ENCODE measurements at places on chromosomes 11 and 22.
A peak's percentile ranks its signal among the peaks of the same experiment; 100 is the strongest.

DNA sequence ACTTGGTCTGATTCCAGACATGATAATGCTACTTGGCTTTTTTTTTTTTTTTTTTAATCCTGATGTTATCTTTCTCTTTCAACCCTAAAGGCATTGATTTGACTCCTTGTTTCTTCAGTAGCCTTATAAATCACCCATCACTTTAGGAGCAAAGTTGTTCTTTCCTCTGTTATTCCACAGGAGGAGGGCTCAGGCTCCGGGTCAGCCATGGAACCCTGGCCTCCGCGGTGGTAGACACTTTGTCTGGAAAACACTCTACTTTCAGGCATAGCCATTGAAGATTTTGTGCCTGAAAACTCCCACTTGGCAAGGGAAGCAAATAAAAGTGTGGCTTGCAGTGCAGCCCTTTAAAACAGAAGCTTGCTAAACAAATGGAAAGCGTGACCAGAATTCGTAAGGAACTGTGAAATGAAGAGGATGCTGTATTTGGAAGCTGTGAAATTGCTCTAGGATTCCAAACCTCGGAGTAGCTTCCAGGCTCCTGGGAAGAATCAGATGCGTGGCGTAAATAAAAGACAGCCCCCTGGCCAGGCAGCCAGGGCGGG is 44.9 kb downstream of the ARHGAP8 start:
- no peak for DNase-seq

DNA sequence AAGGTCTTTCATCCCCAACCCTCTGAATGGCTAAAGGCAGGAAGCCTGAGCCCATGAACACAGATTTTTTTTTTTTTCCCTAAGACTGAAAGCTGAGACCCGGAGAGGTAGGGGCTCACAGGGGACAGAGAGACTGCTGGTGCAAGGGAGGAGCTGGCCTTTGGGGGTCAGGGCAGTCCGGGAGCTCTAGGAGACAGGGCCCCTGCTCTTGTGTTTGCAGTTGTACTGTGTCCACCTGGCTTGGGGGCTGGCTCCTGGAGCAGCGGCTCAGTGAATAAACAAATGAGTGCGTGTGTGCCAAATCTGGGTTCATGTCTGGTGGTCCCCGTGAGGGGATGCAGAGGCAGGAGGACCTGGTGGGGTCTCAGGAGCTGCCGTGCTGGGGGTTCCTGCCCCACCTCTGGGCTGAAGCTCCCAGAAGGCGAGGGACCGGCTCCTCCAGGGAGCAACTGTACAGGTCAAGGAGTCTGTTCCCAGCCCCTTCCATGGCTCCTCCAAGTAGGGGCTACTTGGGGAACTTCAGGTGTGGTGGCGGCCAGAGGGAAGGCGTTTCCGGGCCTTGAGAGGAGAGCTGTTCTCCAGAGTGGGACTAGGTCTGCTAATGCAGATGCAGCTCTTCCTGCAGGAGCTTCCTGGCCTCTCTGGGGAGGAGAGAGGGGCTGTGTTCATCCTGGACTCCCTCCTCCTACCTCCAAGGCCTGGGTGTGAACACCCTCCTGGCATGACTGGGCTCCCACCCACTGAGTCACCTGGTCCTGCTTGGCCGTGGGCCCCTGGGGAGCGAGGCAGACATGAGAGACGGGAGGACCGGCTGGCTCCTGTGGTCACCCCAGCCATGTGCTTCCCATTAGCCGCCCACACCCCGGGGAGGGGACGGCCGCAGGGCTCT is 57.6 kb downstream of the FBXO7 start:
- DNase-seq: no peak

DNA sequence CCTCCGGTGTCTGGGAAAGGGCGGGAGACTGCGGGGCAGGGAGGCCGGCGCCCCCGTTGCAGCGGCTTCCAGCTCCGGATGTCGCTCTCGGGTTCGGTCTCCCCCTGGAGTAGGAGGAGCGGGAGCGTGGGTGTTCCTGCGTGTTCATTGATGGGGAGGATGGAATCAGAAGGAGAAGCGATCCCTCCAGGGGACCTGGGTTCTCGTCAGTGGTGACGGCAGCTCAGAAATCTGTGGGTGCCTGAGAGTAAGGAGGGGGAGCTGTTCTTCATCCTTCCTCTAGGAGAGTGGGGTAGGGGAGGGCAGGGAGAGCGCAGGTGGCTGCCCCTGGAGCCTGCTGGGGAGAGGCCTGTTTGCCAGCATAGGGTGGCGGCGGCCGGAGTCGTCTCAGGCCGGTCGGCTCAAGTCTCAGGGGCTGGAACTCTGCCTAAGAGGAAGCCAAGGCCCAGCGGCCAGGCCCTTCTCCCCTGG is 1.1 kb downstream of the UBASH3B start:
- DNase-seq: peak; percentile 20

GRCh38 chr11:76673176-76674142 is 2.9 kb upstream of the LRRC32 start:
- no peak for DNase-seq

DNA sequence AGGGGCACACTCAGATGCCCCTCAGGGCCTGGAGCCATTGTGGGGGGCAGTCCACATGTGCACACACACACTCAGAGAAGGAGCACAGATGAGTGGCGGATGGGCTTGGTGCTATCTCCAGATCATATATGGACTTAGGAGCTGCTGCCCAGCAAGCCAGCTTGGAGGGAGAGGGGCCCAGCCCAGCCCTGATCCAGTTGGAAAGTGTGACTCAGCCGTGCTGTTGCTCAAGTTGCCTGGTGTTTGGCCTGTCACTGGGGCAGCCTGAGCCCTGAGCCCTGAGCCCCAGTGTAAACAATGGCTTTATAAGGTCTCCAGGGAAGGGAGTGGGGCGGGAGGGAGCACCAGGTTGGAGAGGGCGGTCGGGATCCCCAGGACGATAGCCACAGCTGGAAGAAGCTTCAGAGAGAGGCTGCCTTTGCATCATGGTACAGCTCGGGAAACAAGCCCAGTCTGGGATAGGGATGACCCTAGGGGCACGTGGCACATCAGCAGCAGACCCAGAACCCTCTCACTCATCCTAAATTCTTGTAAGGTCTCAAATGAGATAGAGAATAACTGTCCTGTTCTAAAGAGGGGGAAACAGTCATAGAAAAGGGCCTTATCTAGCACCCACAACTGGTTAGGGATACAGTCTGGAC is 4.8 kb downstream of the SELENOM start:
- no peak for DNase-seq

DNA sequence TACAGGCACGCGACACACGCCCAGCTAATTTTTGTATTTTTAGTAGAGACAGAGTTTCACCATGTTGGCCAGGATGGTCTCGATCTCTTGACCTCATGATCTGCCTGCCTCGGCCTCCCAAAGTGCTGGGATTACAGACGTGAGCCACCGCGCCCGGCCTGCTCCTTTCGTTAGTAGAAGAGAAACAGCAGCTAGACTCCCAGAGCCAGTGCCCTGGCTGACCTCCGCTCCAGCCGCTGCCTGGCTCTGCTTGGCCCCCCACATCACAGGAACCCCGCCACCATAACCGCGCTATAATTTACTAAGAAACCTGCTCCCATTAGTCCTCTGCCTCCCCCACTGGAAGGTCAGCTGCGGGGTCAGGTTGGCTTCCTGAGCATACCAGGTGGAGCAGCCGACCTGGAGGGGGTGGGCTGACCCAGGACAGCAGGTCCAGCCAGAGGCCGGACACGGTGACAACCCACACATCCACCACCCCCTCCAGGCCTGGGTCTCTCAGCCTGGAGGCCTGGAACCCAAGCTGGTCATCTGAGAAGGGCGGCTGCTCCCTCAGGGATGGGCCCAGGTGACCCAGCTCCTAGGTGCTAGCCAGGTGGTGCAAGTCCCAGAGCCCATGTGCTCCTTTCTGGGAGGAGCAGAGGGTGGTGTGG is 7.5 kb upstream of the POLDIP3 start:
- DNase-seq: no peak

DNA sequence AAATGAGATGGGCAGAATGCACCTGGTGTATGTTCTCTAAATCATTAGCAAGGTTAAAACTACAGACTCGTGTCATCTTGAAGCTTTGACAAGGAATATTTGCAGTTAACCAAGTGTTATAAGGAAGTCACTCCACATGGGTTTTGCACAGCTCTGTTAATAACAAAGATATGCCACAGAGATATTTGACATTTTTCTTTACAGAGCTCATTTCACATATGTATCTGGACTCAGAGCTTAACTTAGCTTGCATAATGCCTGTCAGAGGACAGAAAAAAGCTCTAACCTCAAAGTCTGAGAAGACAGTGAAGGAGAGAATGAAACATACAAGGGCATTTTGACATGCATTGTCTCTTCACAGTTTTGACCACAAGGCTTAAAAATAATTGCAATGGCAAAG is 105.5 kb downstream of the C11orf87 start:
- DNase-seq: no peak

DNA sequence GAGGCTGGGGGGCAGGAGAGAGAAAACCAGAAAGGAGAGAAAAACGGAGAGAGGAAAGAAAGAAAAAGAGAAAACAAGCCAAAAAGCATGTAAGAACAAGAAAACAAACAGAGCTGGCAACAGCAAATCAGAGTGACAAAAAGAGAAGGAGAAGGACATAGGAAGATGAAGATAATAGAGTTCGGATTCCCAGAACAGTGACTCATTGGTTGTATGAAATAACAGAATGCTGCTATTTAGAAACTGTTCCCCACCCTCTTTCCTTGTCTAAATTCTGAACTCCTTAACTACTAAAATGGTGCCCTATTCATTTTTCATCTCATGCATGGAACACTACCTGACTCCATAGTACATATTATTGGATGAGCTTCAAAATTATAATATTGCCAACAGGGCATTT is 317.4 kb downstream of the C11orf87 start:
- no peak for DNase-seq

DNA sequence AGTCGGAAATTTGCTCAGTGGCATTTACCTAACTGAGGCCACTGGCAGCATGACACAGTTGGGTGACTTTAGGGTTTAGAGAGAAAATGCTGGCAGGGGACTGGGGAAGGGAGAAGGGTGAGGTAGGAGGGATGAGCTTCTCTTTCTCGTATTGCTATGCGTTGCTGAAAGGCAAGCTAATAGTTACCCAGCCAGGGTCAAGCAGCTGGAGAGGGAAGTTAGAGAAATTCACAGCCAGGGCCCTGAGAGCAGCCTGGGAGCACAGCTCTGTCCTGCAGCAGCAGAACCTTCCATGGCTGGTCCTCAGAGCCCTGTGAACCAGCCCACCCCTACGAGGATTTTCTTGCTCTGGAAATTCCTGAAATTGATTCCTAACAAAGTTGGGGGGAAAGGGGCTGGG is 679.6 kb downstream of the NTM start:
- DNase-seq: no peak

DNA sequence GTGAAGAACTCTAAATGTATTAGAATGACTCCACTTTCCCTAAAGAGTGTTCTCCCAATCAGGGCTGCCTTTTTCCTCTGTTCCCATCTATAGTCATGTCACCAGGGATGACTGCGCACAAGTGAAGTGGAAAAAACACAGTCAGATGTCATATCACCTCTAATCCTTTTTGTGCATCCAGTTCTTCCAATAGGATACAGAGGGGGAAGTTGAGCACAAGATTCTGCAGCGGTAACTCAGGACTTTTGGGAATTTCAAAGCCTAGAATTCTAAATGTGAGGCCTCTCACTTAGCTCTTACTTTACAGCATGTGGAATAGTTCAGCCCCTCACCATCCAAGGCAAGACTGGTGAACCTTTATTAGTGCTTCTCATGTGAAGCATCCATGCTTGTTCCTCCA is 602.6 kb downstream of the NTM start:
- DNase-seq: no peak

DNA sequence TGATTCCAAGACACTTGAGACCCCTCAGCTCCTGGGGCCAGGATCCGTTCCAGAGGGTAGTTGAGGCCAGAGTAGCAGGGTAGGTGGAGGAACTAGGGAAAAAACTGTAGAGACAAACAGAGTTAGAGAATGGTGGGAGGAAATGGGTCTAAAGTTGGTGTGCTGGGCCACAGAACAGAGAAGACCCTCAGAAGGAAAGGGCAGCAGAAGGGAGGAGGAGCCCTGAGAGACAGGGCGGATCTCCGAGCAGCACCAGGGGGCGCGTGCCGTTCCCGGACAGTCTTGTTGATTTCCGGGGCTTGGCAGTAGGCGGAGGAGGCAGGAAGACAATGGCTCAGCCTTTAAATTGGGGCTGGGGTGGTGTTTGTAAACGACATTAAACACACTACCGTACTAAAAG is 2.4 kb upstream of the CECR2 start:
- DNase-seq: peak; percentile 11

DNA sequence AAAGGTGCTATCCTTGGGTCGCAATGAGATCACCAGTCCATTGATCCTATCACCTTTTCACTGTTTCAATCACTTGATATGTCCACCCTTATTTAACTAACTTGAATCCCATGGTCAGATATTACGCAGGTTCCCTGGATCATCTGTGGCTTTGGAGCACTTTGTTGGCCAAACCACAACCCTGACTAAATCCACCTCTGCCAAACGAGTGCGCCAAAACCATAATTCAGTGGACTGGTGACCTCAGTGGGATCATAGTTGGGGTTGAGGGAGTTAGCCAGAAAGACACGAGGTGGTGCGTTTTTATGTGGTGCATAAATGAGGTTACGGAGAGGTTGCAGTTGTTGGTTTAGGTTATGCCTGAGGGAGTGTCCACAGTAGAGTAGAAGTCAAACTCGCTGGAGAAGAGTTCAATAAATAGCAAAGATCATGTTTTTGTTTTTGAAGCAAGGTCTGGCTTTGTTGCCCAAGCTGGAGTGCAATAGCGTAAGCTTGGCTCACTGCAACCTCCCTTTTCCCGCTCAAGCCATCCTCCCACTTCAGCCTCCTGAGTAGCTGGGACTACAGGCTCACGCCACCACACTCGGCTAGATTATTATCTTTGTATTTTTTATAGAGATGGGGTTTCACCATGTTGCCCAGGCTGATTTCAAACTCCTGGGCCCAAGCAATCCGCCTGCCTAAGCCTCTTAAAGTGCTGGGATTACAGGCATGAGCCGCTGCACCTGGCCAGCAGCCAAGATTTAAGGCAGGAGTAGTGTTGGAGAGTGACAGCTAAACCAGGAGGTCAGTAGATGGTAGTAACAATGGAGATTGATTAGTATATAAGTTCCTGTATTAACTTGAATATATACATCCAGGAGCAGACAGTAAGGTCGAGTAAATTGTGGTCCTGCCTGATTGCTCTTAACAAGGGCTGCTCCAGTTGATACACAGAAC is 4.5 kb downstream of the FOXR1 start:
- no peak for DNase-seq

- no peak for DNase-seq
Observed at GRCh38 chr11:118533769-118534729, 3.1 kb downstream of the TMEM25 start.

DNA sequence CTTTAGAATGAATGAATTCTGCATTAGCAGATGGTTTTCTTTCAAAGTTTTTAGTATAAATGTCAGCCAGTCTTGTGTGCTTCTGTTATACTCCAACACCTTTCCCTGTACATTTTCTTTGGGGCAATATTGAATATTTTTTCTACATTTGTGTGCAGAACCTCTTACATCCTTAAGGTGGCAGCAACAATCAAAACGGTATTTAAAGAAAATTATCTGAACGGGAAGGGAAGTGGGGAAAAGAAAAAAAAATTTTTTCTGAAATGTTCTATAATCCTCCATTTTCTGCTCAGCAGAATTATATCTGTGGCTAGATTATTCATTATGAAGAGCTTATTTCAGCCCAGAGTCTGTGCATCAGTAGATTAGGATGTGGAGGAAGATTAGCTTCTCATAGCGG is 347.3 kb upstream of the RAG2 start:
- no peak for DNase-seq

Data from activated CD4-positive, alpha-beta T cell treated with anti-CD3 and anti-CD28 coated beads, Interleukin-2, amount 50 U/mL, for 1 hour (primary cell).